T-helper 1 cell (primary cell): ENCODE measurements at places on chromosomes 12 and 14.

DNA sequence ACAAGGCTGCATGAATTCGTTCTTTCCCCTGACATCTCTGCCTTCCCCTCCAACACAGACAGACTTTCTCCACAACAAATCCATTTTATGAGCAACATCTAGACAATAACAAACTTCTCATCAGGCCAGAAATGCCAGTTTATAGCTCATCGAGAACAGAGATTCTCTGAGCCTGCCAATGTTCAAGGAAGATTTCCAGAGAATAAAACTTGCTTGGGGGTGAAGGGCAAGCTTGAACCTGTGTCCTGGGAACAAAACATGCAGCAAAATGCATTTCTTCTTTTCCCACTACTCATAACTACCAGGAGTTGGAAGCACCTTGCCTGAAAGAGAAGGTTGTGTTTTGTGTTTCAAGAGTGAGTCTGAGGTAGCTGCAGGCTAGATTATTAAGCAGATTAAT lies 6.8 kb downstream of the MAP1LC3B2 start:
- no peak for DNase-seq

DNA sequence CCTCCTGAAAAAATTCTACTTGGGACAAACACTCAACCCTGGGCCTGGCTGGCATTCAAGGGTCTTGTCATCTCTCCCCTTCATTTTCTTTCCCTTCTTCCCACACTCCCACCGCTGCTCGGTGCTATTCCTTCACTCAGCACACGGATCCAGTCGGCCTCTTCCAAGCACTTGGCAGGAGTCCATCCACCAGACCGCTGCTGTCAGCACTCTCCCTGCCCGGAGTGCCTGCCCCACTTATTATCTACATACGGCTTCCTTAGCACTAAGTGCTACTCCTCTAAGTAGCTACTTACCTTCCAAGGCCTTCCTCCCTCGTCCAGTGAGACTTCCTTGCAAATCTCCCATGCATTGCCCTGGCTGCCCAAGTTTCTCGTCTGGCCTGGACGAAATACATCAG lies 29.8 kb downstream of the CALM1 start:
- no peak for DNase-seq

- no peak for DNase-seq
These were observed at the start of gene NEUROD4 for GRCh38 chr12:55019784-55020183. Gene NEUROD4, plus strand, starts transcription at chr12:55019974. Its CDS starts 6,466 bp downstream, at chr12:55026440.

GRCh38 chr12:49801141-49802063 lies 26.8 kb downstream of the NCKAP5L start:
- DNase-seq = no peak

GRCh38 chr12:50291377-50291776 lies 8.1 kb upstream of the LIMA1 start:
- DNase-seq = no peak
